ENCODE measurements at places on chromosomes 6 and 20.

DNA sequence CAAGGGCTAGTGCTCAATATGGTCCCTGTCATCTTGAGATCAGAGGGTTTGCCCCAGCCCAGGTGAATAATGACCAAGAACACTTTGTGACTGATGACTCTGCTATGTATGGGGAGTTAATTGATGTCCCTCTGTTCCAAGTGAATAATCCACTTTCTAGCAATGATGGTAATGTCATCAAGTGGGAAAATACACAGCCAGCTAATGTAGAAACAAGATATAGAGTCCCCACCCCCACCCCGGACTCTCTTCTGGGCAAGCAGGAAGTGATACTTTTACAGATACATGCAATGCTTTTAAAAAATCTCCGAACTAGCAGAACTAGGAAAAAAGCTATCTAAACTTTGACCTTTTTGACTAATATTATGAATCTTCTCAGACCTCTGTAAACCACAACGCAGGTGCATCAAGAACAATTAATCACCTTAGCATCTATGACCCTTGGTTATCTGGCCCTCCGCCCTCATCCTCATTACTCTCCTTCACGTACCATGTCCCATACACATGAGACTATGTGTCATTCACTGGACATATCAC lies 30.5 kb downstream of the CNR1 start:
- DNase-seq, result no peak

DNA sequence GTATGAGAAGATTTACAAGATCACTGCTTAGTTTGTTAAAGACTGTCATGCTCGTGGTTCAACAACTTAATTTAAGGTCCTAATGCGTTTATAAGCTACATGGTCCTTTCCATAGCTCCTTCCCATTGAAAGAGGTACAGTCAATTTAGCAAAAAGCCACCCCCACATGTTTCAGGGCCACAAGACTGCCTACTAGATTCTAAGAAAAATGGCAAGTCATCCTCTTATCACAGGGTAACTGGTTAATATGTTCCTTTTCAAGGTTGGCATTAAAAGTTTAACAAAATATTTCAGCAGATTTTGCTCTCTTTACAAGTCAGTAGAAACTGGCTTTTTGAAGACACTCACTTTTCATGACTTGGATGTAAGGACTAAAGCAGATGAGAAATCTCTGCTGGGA lies 15.7 kb downstream of the GSTA3 start:
- DNase-seq, result no peak

- no peak for DNase-seq
Measured at GRCh38 chr20:16709017-16709416, 20.8 kb upstream of the SNRPB2 start.

- DNase-seq, result no peak
Measured at GRCh38 chr6:135616655-135617054, 119.1 kb upstream of the AHI1 start.

- no peak for DNase-seq
Measured at GRCh38 chr20:13110796-13111195, 102.0 kb downstream of the SPTLC3 start.
